NCI-H146 (cell line): ENCODE measurements at places on chromosomes 7 and 10.

DNA sequence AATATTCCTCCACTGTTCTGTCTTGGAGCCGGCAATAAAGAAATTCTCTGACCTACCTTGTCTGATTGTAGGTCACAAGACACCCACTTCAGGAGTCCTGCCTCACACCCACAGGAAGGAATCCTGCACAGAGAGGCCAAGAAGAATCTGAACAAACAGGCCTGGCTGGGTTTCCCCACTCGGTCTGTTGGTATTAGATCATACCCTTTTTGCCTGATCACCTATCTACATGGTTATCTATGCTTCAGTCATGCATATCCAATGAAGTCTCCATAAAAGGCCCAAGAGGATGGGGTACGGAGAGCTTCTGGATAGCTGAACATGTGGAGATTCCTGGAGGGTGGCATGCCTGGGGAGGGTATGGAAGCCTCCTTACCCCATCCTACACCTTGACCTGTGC lies 12.3 kb downstream of the OGDH start:
- DNase-seq, result no peak

DNA sequence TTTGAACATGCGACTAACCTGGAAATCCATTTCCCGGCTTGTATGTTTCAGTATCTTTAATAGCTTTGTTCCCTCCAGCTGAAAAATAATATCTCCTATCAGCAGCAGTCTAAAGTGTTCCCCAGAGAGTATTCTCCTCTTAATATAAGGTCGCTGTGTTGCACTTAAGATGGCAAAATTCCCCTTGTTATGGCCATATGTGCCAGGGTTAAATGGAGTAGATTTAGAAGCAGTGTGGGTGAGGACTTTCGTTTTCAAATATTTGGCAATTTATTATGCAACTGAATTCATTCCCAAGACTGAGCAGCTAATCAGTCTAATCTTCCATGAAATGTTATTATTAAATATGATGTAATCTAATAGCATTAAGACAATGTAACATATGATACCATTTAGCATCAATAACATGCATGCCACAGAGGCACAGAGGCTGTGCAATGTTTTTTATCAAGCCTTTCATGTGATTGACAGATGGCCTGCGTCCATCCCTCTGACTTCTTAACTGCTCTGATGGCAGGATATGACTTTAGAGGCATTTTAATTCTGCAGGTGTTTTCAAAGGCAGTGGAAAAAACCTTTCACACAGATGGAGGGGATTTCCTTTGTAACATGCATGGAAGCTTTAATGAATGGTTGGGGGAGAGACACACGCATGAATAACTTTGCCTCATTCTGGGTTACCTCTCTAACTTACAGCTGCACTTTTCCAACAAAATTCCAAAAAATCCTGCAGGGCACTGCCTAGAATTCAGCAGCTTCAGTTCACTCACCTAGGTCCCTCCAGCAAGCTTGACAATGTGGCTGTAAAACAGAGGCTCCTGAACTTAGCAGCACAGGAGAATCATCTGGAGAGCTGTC lies 55.1 kb upstream of the ZPBP start:
- DNase-seq, result no peak

GRCh38 chr7:74625446-74625845 lies 32.1 kb upstream of the GTF2I start:
- DNase-seq, result no peak

GRCh38 chr10:102621443-102622325 lies 22.6 kb upstream of the TRIM8 start:
- no peak for DNase-seq

DNA sequence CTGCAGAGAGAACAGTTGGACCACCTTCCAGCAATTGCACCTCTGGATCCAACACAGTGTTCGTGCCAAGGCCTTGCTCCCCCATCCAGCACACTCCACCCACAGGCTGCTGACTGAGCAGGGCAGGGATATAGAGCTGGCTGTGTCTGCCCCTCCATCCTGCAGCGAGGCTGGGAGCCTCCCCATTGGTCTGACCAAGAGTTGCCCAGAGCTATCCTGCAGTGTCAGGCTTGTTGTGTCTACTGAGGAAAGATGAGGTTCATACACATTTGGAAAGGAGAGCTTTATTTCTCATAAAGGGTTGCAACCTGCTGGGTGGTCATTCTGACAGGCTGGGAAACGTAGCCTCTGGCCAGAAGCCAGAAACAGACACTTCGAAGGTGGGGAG lies 27.1 kb downstream of the PRF1 start:
- DNase-seq, result no peak

DNA sequence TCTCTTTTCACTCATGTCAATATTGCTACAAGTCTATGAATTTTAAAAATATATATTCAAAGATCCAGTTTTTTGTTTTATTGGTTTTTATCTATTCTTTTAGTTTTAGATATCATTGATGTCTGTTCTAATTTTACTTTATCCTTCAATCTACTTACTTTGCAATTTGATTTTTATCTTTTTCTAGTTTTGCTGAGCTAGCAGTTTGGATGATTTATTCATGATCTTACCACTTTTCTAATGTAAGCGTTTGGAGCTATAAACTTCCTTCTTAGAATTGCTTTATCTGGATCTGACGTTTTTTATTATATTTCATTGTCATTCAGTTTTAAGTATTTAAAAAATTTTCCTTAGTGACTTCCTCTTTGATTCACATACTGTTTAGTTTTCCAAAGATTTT lies 664.5 kb upstream of the VSTM2A start:
- no peak for DNase-seq

DNA sequence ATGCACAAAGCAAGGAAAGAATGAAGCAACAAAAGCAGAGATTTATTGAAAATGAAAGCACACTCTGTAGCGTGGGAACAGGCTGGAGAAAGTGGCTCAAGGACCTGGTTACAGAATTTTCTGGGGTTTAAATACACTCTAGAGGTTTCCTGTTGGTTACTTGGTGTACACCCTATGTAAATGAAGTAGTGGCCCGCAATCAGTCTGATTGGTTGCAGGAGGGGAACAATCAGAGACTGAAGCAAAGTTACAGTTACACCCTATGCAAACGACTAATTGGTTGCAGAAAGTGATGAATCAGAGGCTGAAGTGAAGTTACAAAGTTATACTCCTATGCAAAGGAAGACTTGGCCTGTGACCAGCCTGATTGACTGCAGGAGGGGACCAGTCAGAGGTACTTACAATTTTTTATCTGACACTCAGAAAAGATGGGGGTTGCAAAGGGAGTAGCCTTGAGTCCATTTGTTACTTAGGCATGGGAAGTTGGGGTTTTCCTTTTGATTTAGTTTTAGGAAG lies 3.6 kb upstream of the MTPN start:
- DNase-seq, result no peak

DNA sequence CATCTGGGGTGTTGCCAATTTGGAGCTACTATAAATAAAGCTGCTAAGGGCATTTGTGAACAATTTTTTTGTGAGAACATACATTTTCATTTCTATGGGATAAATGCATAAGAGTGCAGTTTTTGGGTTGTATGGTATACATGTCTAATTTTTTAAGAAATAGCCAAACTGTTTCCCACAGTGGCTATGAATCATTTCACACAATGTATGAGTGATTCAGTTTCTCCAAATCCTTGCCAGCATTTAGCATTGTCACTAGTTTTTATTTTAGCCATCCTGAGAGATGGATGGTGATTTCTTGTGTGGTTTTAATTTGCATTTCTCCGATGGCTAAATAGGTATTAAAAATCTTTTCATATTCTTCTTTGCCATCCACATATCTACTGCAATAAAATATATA lies 105.3 kb downstream of the AMPH start:
- no peak for DNase-seq
